Stromal cell of bone marrow (primary cell): ENCODE measurements at places on chromosomes 13 and 19.

DNA sequence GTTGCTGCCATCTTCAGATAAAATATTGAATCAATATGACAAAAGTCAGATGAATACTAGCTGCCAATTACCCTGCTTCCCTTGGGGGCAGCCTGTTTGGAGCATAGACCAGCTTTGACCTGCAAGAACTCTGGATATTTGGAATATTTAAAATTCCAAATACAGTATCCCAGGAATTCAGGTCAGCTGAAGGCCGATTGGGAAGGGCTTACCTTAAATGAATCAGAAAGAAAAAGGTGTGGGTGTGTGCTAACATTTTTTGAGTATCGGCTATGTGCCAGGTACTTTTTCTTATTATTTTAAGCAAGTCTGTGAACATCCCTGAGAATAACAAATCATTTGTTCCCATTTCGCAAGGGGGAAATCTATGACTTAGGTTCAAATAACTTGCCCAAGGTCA, 1.8 kb upstream of the RUBCNL start:
- no peak for DNase-seq

- no peak for DNase-seq
Observed at GRCh38 chr13:45108716-45109101, 11.6 kb upstream of the GTF2F2 start.

GRCh38 chr19:19032420-19033175, 719 bp downstream of the SUGP2 start:
- DNase-seq, result peak; percentile 95

- no peak for DNase-seq
Observed at GRCh38 chr19:1004803-1005664, 4.8 kb downstream of the GRIN3B start.

- peak; percentile 9 for DNase-seq
Observed at GRCh38 chr13:28819735-28820098, 422 bp upstream of the MTUS2 start.

- no peak for DNase-seq
Observed at GRCh38 chr19:41804336-41804735, 7.9 kb downstream of the CEACAM3 start.

DNA sequence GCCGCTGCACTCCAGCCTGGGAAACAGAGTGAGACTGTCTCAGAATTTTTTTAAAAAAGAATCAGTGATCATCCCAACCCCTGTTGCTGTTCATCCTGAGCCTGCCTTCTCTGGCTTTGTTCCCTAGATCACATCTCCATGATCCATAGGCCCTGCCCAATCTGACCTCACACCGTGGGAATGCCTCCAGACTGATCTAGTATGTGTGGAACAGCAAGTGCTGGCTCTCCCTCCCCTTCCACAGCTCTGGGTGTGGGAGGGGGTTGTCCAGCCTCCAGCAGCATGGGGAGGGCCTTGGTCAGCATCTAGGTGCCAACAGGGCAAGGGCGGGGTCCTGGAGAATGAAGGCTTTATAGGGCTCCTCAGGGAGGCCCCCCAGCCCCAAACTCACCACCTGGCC, at the start of gene KLK2:
Gene KLK2, plus strand, starts transcription at position 384 of the 400 bp plus-strand sequence. CDS start 35 bp downstream, outside the sequence.
- DNase-seq, result no peak
